ENCODE measurements at places on chromosomes 7 and 10.

GRCh38 chr10:65907199-65907712 is 1018.6 kb upstream of the LRRTM3 start:
- no peak for DNase-seq

GRCh38 chr7:50389961-50390360 is 60.2 kb downstream of the FIGNL1 start:
- DNase-seq = no peak

DNA sequence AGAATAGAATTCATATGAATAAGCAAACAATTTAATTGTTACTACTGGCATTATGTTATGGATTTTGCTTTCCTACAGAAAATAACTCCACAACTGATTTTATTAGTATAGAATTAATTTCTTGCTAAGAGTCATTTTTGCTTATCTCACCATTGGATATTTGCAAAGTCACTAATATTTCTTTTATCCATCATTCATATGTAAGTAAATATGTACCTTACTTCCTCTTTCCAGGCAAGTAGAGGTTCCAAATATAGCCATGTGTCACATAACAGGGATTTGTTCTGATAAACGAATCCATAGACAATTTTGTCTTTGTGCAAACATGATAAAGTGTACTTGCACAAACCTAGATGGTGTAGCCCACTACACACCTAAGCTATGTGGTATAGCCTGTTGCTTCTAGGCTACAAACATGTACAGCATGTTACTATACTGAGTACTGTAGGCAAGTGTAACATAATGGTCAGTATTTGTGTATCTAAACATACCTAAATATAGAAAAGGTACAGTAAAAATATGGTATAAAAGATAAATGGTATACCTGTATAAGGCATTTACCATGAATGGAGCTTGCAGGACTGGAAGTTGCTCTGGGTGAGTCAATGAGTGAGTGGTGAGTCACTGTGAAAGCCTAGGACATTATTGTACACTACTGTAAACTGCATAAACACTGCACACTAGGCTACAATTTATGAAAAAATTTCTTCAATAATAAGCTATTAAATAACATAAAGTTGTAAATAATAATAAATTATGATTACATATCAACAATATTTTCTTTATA is 18.3 kb downstream of the KLLN start:
- DNase-seq = no peak

- DNase-seq = no peak
These were observed 11.9 kb upstream of the ERVW-1 start for GRCh38 chr7:92489634-92490033.

DNA sequence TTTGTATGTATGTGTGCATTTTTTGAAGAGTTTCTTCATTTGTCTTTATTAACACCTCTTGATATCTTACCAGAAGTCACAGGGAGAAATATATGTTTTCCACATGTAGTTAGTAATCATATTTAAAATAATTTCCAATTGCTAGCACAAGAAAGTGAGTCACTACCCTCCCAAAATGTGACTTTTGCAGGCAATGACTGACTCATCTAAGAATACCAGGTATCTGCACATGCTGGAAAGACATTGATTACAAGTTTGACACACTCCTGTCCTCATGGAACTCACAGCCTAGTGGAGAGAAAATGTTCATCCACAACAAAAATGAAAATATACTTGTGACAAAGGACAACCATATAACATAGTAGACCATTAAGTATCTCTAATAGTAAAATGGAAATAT is 82.9 kb downstream of the SEMA3D start:
- no peak for DNase-seq

DNA sequence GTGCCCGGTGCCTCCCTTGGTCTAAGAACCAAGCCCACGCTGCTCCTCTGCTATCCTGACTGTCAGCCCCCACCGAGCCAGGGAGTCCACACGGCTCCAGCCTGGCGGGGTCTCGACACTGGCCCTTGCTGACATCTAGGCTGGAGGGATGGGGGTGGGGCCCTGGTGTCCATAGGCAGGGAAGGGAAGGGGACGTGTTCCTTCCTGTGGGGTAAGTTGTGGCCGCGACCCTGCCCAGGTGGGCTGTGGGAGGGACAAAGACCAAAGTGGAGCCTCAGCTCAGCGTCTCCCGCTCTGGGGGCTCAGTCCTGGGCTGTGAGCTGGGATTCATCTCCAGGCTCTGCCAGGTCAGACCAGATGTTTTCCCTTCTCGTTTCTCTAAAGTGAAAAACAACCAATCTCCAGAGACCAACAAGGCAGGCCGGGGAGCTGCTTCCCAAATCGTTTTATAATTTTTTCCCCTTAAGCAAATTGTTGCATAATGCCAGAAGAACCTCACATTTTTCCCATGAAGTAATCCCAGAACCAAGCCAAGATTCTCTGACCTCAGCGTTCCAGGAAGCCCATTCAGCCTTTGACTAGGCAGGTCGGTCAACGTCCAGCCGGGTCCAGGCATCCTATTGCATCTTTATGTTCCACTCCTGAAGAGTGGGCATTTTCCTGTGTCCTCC is 101.2 kb downstream of the RGS10 start:
- no peak for DNase-seq

DNA sequence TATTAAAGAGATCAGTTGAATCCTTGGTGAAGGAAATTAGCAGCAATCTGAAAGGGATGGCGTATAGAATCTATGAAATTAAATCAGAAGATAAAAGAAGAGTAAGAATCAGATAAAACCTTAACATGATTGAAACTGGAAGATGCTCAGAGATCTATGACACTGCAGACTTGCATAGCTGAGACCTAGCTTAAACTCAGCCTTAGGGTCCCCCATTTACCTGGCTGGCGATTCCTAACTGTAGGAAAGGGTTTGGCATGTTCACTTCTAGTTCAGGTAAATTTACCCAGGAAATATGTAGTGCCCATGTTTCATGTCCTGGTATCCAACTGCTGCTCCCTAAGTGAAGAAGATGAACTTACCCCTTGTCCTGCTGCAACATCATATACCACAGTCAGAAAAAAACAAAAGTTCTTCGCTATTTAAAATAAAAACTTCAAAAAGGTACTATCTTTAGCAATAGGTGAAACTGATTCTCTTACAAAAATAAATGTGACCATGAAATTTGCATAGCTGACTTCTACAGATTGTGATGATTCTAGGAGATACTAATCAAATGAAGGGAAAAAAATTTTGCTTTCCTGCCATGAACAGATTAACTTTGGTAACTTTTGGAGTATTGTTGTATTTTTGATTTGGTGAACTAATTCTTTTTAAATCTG is 47.8 kb upstream of the TMEM243 start:
- DNase-seq = no peak

GRCh38 chr7:94375691-94376090 is 19.0 kb upstream of the COL1A2 start:
- DNase-seq = no peak

- no peak for DNase-seq
These were observed 48.4 kb upstream of the NFE2L3 start for GRCh38 chr7:26103596-26103995.

- DNase-seq = no peak
These were observed 187.1 kb downstream of the TNS3 start for GRCh38 chr7:47394751-47395252.

DNA sequence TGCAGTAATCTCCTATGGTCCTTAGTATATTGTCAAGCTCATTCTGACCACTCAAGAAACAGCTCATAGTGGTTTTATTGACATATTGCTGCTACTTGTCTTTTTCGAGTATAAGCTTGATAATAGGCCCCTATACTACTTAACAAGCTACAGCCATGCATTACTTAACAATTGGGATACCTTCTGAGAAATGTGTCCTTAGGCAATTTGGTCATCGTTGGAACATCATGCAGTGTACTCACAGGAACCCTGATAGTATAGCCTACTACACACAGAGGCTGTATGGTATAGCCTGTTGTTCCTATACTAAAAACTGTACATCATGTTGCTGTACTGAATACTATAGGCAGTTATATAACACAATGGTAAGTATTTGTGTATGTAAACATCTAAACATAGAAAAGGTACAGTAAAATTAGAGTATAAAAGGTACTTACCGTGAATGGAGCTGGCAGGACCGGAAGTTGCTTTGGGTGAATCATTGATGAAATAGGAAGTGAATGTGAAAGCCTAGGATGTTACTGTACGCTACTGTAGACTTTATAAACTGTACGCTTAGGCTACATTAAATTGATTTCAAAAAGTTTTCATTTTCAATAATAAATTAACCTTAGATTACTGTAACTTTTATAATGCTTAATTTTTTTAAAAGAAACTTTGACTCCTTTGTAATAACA is 160.9 kb downstream of the LRRC4 start:
- no peak for DNase-seq

DNA sequence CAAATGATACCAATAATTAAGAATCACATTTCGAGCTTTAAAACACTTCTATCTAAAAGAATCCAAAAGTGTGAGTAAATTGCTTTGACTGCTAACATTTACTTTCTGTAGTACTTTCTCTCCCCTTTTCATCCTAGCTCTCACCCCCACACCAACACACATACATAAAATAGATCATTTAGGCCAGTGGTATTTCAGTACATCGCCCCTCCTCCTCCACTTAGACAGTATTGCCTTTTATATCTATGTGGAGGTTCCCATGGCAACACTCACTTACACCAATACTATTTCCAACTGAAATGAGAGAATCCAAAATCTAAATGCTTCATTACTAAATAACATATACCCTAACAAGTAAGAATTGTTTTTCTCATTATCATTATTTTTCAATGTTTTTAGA is 58.9 kb downstream of the HIBADH start:
- DNase-seq = no peak

- no peak for DNase-seq
These were observed 28.5 kb upstream of the ASCC1 start for GRCh38 chr10:72244573-72245038.

GRCh38 chr7:74293577-74293908 is 4.3 kb downstream of the CLIP2 start:
- DNase-seq = no peak

GRCh38 chr7:73933091-73933490 is 72.1 kb downstream of the TMEM270 start:
- DNase-seq = no peak

GRCh38 chr10:7314170-7314569 is 96.7 kb downstream of the SFMBT2 start:
- DNase-seq = no peak

- DNase-seq = no peak
These were observed 73.7 kb upstream of the CAMK2B start for GRCh38 chr7:44398953-44399574.

- no peak for DNase-seq
These were observed 75.8 kb downstream of the ZNF92 start for GRCh38 chr7:65449505-65449852.

DNA sequence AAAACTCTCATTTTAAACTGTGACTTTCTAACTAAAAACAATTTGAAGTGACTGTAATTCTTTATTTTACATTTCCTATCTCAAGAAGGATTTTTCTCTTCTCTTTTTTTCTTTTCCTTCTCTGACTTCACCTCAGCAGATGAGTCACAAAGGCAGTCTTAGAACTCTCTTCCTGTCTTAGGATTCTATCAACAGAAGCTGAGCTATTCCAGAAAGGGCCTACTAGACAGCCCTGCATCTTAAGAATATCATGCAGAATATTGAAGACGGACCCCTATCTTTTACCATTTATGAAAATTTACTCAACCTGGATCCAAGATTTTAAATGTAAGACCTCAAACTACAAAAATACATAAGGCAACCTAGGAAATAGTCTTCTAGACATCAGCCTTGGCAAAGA is 365.7 kb upstream of the SEMA3C start:
- DNase-seq = no peak

DNA sequence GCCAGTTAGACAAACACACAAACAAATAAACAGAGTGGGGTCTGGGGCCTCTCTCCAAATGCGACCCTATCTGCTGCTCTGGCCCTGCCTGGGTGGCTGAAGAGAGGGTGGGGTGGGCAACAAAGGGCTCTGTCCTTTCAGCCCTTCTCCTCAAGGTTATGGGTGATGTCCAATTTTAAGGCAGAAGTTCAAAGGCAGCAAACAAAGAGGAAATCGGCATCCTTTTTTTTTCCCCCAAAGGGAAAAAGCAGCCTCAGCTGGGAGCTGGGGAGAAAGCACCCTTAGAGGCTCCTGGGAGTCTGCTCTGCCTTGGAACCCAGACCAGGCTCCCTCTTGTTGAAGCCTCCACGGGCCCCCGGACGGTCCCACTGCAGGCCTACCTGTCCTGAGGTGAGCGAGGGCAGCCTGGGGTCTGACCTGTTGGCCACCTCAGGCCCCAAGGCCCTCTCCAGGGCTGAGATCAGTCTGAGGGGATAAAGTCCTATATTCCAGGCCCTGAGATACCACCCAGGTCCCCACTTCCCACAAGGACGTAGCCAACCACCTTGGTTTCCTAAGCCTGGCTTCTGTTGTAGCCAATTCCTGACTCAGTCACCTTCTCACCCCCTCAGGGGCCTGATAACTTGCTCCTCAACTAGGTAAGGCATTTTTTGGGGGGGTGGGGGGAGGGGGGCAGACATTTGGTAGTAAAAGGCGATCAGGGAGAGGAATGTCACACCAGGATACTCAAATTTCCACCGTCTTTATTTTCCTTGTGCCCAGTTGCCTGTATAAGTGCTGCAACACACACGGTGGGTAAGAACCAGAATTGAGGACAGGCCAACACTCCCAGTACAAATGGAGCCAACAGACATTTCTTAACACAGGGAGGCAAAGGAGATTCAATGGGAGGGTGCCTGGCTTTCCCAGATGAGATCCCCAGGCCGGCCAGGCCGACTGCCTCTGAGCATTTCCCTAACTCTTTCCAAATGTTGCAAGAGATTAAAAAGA is 4.3 kb downstream of the HOXA11 start:
- DNase-seq = no peak

- no peak for DNase-seq
These were observed 17.1 kb downstream of the MCU start for GRCh38 chr10:72709041-72709440.

DNA sequence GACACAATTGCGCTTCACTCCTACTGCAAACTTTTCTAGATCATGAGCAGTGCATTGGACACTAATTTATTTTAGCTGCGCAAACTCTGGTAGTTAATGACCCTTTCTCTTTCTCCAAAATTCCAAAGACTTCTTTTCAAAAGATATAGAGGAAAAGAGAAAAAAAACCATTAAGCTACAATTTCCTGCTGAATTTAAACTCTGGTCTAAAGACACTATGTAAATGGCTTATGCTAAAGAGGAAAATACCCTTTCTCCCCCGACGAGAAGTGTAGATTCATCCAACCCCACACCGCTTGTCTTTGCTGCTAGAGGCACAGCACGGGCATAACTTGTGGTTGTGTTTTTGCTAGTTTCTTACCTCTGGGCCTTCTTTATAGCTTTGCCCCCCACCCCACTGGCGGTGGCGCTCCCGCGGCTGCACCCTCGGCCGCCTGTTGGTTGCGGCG is 84.1 kb downstream of the SNX10 start:
- no peak for DNase-seq

DNA sequence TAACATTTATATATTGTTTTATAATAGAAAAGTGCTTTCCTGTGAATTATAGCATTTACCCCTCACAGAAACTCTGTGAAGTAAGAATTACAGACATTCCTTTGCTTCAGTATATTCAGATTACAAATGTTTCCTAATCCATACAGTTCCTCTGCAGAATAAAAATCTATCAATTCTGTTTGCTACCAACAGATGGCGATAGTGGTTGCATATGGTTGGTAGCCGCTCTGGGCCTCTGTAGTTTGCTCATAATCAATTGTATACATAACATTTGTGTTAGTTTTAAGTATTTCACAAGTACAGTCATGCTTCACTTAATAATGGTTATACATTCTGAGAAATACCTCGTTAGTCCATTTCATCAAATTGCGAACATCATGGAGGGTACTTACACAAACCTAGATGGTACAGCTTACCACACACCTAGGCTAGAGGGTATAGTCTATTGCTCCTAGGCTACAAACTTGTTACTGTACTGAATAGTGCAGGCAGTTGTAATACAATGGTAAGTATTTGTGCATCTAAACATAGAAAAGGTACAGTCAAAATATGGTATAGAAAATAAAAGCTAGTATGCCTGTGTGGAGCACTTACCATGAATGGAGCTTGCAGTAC is 94.4 kb upstream of the STEAP4 start:
- no peak for DNase-seq

All from stimulated activated CD8-positive, alpha-beta memory T cell treated with anti-CD3 and anti-CD28 coated beads, Interleukin-4, amount 100 ng/mL, for 1 hour (primary cell).